AG04450 (cell line): ENCODE measurements at places on chromosomes 6 and 20.

DNA sequence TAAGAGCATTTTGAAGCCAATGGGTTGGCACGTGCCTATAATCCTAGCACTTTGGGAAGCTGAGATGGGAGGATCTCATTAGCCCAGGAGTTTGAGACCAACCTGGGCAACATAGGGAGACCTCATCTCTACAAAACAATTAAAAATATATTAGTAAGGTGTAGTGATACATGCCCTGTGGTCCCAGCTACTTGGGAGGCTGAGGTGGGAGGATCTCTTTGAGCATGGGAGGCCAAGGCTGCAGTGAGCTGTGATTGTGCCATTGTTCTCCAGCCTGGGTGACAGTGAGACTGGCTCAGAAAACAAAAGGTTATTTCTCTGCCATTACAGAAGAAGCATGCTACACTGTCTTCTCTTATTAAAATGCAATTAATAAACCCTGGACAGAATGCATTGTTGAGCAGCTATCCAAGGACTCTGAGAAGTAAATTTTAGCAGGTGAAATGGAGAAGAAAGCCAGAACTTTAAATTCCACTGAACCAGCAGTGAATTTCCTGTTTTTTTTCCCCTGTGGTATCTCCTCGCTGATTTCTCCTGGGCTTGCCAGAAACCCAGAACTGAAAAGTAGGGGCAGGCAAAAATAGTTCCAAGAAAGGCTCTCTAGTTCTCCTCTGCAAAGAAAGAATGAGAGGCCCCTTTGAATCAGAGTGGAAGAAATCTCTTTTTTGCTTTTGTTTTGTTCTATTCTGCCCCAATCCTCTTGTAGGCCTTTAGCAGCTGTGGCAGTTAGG lies 8.4 kb downstream of the AMD1 start:
- DNase-seq, result no peak

DNA sequence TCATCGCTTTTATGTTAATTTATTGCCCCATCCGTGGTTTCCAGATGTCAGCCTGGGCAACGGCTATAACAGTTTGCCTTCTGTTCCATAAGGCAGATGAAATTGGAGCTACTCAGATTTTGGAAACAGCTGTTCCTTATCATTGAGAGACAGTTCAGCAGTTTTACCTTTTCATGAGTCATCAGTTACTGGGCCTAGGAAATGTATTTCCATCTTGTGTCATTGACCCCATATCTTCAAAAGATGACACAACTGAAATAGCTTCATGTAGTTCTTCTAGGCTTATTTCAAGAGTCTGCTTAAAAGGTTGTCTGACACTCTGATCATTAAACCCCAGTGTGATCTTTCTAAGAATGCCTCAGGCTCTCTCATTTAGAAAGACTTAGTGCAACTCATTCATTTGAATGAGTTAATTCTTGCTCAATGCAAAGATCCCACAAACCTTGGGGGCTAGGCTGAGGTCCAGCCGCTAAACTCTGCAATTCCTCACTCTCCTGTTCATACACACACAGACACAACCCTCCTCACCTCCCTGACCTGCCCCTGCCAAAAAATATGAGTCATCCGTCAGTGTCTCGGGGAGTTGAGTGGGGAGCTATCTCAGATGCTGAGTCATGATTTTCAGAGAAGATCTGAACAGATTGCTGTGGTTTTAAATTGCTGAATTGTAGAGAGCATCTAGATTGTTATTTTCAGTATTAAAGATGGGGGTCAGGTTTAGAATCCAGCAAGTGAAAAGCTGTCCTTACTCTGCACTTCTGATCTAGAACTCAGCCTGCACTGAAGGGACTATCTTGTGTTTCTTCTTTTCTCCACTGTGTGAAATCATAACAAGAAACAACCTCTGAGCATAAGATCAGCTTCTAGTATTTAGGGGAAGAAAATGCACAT lies 61.8 kb downstream of the RPP40 start:
- peak; percentile 85 for DNase-seq

- no peak for DNase-seq
These were observed 58.1 kb downstream of the RPRD1B start for GRCh38 chr20:38091441-38092216.

GRCh38 chr6:3791526-3792203 lies 40.2 kb upstream of the PXDC1 start:
- DNase-seq, result no peak

DNA sequence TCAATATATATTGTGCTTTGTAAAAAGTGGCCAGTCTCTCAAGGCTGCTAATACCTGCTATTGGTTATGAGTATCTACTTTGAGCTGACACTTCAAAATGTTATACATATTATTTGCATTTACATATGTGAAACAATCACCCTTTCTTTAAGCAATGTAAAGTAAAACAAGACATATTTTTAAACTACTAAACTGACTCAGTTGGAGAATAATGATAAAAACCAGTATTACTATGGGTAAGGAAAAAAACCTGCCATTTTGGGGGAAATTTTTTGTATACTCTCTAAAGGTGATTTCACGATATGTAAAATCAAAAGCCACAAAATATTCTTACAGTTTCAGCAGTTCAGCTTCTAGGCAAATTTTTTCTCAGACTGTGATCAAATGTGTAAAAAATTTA lies 232.3 kb downstream of the PRL start:
- DNase-seq, result no peak

DNA sequence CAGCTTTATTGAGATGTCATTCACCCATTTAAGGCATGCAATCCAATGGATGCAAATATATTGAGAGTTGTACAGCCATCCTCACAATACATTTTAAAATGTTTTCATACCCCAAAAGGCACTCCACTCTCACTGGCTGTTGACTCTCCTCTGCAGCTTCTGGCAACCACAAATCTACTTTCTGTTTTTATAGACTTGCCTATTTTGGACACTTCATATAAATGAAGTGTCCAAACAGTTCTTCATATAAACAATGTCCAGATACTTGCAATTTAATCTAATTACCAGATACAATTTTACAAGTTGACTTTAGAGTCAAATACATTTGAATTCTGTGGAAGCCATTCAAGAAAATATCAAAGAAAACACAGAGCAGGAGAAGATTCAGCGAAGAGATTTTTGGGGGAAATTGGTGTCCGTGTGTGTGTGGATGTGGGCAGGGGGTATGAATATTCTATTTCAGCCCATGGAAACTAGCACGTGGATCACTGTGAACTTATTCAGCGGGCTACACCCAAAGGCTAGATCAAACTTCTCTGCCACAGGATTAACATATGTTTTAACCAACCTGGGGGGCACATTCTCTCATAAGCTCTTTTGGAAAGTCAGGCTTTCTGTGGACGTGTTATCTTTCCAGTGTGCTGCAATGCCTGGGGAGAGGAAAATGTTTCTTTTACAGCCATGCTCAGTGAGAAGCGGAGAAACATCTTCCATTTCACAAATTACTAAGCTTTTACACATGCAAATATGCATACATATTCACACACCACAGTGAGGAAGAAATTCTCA lies 73.9 kb downstream of the PLG start:
- DNase-seq, result no peak

GRCh38 chr20:62624325-62624690 lies 18.0 kb upstream of the SLCO4A1 start:
- no peak for DNase-seq

- no peak for DNase-seq
These were observed 31.0 kb downstream of the CDK5RAP1 start for GRCh38 chr20:33370291-33370690.

DNA sequence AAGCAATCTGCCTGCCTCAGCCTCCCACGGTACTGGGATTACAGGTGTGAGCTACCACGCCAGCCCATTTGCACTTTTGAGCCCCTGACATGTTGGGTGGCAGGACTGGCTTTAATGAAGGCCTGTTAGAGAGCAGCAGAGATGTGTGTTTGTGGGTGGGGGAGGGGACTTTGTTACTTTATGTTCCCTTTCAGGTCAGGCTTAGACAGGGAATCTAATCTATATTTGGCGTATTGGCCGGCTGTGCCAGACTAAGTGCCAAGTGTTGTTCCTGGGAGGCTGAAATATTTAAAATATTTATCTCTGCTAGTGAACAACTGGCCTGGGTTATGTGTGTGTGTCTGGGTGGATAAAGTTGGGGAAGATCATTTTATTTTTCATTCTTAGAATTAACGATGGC lies 6.1 kb downstream of the GMPR start:
- DNase-seq, result no peak

DNA sequence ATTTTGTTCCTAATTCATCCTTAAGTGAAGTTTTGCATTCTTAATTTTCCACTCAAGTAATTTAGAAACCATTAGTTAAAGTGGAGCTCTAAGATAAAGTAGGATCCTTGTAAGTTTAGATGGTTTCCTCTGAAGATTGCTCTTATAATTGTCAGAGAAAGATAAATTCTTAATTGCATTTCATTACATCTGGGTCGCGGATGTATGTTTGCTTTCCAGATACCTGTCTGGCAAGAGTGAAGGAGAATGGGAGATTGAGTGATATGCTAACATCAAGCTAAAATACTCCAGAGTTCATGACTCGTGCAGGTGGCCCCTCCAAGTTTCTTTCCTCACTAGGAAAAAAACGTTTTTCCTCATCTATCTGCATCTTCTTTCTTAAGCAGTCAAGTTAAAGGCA lies 361.8 kb downstream of the DOK5 start:
- DNase-seq, result no peak

- DNase-seq, result no peak
These were observed 14.0 kb downstream of the PGBD1 start for GRCh38 chr6:28295326-28295725.

- DNase-seq, result no peak
These were observed 75.4 kb downstream of the ZNF292 start for GRCh38 chr6:87230801-87231200.
